Stimulated activated CD8-positive, alpha-beta memory T cell treated with anti-CD3 and anti-CD28 coated beads, Interleukin-15, amount 100 ng/mL, for 24 hours (primary cell): ENCODE measurements at places on chromosomes 3 and 15.

DNA sequence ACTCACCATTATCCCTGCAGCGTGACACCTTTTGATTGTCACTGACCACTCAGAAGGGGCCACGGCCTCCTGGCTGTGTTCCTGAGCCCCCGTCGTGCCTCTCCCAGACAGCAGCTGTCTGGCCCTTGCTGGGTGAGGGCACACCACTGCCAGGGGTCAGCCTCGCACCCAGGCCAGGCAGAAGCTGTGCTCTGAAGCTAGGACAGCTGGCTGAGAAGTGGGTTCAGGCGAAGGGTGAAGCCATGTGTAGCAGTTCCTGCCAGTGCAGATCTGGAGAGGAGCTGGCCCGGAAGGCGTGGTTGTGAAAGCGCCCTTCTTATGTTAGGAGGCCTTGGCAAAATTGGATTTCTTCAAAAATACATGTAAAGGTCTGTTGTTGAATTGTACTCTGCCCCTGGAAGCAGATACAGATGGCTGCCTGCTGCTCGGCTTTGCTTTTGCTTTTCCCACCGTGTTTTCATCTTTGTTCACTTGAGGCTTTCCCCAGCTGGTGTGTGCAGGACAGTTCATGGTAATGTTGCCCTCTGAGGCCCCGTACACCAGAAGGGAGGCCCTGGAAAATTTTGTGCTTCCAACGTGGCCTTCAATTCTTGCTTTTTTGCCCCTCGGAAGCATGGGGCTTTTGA, 49.1 kb downstream of the KLHL25 start:
- DNase-seq = no peak

- DNase-seq = peak; percentile 45
Observed at GRCh38 chr15:88894348-88894818, 961 bp downstream of the HAPLN3 start.

DNA sequence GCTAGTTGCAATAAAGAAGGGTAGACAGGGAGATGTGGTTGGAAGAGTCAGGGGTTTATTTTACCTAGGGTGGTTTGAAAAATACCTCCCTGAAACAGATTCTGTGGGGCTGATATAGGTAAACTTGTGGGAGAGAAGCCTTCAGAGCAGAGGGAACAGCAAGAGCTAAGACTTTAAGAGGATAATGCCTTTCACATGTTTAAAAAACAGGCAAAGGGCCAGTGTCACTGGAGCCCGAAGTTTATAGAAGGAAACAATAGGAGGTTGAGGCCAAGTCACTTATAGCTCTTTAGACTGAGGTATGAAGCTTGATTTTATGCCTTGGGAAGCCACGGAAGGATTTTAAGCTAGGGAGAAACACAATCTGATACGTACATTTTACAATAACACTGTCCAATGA, 448.7 kb downstream of the TAFA4 start:
- no peak for DNase-seq

GRCh38 chr3:127808197-127808596, 14.1 kb downstream of the MGLL start:
- DNase-seq = no peak

- no peak for DNase-seq
Observed at GRCh38 chr3:52769786-52770455, 819 bp downstream of the NEK4 start.

GRCh38 chr3:18016366-18016765, 273.9 kb upstream of the TBC1D5 start:
- no peak for DNase-seq

GRCh38 chr3:130635285-130635684, 111.3 kb downstream of the PIK3R4 start:
- DNase-seq = no peak

- no peak for DNase-seq
Observed at GRCh38 chr15:23910030-23910429, 222.9 kb upstream of the NDN start.

GRCh38 chr3:64270866-64271260, 45.6 kb upstream of the PRICKLE2 start:
- DNase-seq = no peak

GRCh38 chr3:159619341-159619885, 369.2 kb upstream of the IL12A start:
- no peak for DNase-seq

GRCh38 chr15:40092256-40092978, 16.3 kb downstream of the BMF start:
- DNase-seq = no peak

- no peak for DNase-seq
Observed at GRCh38 chr3:146326875-146327543, 76.1 kb upstream of the PLSCR4 start.

- no peak for DNase-seq
Observed at GRCh38 chr15:93241696-93242585, 152.9 kb upstream of the RGMA start.

DNA sequence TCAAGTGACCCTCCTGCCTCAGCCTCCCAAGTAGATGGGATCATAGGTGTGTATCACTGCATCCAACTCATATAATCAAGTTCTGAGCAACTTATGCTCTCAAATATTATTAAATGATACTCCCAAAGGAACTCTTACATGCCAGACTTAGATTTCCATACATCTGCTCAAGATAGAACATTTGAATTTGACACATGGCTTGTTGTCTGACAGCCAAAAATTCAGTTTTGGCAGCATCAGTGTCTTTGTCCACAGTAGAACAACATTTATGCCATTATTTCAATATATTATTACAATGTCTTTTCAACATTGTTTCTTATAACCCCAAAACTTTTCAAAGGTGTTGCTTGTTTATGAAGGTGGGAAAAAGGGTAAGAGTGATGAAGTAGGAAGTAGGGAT, 116.2 kb downstream of the SUCNR1 start:
- no peak for DNase-seq

- DNase-seq = no peak
Observed at GRCh38 chr3:135082706-135083105, 287.6 kb downstream of the EPHB1 start.

- peak; percentile 94 for DNase-seq
Observed at GRCh38 chr3:47781685-47782445, at the start of gene SMARCC1. Gene SMARCC1 (minus strand): TSS chr3:47781893. CDS start chr3:47781797, 96 bp downstream.

DNA sequence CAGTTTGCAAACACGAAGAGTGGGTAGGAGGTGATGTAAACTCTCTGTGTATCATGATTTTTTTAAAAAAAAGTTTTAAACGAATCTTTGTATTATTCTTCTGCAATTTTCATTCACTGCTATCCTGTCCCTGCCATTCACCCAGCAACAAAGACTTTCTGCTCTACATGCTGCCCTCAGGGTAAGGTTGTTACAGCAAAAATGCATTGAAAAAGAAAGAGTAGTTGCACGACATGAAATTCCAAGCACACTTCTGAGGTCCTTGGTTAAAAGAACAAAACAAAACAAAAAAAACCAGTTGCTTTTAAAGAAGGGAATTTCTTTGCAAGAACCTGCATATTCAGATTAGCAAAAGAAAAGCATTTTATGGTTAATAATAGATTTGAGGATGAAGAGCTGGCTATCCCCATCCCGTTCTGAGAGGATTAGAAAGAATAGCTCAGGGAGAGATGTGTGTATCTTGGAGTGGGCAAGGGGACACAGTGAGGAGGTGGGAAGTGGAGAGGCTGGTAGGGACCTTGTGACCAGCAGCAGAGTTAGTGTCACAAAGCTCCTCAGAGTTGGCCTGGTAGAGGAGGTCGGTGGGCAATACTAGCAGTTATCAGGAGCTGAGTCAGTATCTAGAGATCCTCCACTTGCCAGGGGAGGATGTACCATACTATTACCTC, 290.8 kb downstream of the NEK10 start:
- DNase-seq = no peak

DNA sequence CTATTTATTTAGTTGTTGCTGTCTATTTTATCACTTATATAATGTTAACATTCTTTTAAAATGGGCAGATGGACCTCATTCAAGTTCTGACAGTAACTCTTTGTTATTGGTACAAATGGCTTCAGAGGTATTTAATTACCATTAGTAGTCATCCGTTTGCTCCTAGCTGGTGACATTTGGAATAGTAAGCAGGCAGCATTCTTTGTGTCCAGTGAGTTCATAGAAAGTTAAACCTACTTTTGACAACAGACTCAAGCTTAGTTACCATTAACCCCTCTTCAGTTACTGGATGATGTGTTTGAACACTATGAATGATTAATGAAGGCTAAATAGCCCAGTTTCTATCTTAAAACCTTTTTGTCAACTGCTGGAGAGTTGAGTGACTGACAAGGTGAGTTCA, 500.7 kb upstream of the ATP11B start:
- DNase-seq = no peak

DNA sequence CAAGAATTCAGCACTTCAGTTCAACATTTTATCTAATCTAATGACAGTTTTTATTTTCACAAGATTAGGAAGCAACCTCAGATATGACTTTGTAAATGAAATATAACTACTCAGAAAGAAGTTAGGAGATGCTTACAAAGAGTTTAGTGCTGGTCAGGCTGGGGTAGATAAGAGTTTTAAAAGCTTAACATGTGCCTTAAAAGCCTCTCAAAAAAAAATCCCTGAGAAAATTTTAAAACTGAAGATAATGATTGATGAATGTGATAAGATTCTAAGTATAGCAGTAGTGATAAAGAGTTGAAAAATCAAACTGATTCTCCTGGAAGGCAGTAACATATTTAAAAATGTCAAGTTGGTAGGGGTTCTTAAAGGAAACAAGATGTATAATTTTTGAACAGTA, 478.2 kb downstream of the NLGN1 start:
- DNase-seq = no peak

GRCh38 chr3:157527131-157527881, 24.1 kb upstream of the VEPH1 start:
- DNase-seq = no peak

GRCh38 chr3:72031581-72031980, 246.6 kb upstream of the PROK2 start:
- DNase-seq = no peak

- DNase-seq = no peak
Observed at GRCh38 chr3:19046440-19046839, 101.9 kb upstream of the KCNH8 start.

DNA sequence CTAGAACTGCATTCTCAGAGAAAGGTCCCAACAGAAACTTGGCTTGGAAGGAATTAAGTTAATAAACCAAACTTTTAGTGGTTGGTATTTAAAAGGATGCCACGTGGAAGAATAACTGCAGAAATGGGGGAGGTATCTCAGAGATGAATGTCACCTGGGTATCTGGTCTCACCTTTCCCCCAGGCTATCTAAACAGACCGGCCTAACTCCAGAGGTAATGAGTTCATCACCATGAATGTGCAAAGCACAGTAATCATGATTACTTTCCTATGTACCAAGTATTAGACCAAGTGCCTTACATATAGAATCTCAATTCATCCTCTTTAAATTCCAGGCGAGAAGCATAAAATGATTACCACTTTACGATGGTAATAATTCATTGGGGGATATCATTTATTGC, 80.8 kb downstream of the FBN1 start:
- DNase-seq = no peak

DNA sequence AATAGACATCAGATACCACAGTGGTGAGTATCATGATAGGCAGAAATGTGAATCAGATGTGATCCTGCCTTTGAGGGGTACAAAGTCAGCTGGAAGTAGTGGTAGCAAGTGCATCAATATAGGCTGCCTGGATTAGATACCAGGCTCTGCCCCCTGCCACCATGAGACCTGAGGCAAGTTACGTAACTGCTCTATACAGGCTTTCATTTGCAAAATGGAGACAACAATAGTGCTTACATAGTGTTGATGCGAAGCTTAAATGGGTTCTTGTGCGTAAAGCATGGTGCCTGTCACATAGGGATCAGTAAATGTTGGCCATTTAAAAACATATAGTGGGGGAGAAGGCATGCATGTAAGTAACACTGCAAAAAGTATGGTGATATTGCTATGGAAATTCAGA, 158.0 kb downstream of the RYR3 start:
- no peak for DNase-seq

DNA sequence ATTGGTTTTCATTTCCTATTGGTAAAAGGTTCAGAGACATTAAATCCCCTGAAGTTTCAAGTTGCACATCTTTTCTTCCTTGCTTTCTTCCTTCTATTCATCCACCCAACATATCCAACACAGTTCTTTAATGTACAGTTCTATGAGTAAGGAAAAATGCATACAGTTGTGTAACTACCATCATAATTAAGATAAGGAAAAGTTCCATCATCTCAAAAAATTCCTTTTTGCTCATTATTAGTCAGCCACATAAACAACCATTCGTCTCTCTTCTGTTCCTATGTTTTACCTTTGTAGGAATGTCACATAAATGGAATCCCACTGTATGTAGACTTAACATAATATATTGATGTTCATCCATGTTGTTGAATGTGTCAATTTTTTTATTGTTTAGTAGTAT, 211.1 kb upstream of the ADAMTS9 start:
- no peak for DNase-seq

DNA sequence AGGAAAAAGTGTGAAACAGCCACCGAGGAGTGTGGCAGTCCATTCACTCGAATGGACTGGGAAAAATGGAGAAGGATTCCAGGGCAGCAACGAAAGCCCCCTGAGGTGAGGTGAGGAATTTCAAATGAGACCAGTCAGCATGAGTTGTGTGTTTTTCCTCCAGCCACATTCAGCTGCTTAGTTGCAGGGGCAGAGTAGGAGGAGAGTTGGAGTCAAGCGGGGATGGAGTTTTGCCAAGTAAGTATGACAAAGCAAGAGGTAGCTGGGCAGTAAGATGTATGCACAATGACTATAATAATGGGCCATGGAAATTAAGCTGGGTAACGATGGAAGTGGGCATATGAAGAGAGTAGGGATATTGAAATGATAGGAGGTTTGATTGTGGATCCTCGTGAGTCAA, 64.4 kb downstream of the CCDC54 start:
- no peak for DNase-seq

GRCh38 chr3:155895379-155895900, 25.0 kb downstream of the GMPS start:
- DNase-seq = no peak

- no peak for DNase-seq
Observed at GRCh38 chr3:156792536-156792935, 33.6 kb upstream of the LEKR1 start.

DNA sequence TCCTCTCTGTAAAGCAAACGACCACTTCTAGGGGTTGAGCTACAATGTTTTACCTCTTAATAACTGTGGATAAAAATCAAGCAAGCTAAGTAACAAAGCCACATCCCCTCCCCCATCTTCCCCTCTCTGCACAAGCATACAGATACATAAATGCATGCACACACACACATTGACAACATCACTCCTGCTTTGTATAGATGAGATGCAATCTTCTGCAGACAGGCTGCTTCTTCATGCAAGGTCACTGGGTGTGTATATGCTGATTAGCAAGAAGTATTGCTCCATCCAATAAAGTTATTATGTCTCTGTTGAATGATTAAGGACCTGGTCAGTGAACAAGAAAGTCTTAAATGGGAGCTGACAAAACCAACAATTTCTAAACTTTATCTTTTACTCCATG, 8.8 kb upstream of the ATP11B start:
- no peak for DNase-seq

DNA sequence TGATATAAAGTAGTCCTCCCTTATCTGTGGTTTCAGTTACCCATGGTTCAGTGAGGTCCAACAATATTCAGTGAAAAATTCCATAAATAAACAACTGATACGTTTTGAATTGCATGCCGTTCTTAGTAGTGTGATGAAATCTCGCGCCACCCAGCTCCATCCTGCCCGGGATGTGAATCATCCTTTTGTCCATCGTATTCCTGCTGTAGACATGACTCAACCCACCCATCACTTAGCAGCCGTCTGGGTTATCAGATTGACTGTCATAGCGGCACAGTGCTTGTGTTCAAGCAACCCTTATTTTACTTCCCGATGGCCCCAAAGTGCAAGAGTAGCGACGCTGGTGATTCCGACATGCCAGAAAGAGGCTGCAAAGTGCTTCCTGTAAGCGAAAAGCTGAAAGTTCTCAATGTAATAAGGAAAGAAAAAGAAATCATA, 48.0 kb upstream of the MEX3B start:
- DNase-seq = no peak

- DNase-seq = no peak
Observed at GRCh38 chr3:16789344-16790120, 95.2 kb upstream of the PLCL2 start.
